ENCODE measurements at places on chromosomes 1 and 21.

GRCh38 chr1:205680073-205680851 is at the start of gene SLC45A3:
Gene SLC45A3 (minus strand): TSS chr1:205680509. CDS start chr1:205664656, 15,853 bp downstream.
- DNase-seq: peak; percentile 48

- DNase-seq: no peak
These were observed 20.2 kb downstream of the LMOD1 start for GRCh38 chr1:201925981-201926645.

GRCh38 chr1:223110952-223111351 is 32.1 kb downstream of the TLR5 start:
- DNase-seq: no peak

DNA sequence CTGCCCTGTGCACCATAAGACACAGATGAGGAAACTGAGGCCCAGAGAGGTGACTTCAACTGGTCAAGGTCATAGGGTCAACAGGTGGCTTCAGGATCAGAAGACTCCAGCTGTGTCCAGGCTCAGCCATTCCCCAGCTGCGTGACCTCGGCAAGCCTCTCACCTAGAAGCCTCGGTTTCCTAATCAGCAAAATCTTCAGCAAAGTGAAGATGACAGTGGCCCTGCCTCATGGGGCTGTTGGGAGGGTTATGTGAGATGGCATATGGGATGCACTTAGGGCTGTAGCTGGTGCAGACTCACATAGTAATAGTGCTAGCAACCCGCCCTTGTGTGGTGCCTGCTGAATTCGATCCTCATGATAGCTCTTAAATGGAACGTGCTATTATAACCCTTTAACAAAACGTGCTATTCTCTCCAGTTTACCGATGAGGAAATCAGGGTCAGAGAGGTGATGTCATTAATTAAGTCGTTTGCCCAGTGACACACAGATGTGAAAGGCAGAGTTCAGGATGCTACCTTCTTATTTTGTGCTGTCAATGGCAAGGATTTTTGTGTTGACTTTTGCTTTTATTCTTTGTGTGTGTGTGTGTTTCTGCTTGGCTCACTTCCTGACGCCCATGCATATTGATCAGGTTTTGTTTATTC is 472.9 kb downstream of the MATN1 start:
- no peak for DNase-seq

DNA sequence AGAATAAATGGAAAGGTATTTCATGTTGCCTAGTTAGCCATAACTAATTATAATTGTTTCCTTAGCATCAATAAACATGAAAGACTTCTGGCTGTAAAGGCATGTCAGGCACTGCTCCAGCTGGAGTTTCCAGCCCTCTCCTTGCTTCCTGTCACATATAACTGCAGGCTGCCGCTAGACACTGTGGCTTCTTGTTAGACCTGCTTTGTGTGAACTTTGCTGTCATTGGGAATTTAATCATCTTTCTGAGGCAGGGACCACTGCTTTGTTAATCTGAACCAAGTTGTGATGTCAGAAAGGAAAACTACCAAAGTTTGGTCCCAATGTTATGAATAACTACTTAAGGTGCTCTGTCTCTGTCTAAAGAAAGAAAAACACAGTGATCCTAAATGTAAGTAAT is 90.3 kb upstream of the DUSP10 start:
- no peak for DNase-seq

DNA sequence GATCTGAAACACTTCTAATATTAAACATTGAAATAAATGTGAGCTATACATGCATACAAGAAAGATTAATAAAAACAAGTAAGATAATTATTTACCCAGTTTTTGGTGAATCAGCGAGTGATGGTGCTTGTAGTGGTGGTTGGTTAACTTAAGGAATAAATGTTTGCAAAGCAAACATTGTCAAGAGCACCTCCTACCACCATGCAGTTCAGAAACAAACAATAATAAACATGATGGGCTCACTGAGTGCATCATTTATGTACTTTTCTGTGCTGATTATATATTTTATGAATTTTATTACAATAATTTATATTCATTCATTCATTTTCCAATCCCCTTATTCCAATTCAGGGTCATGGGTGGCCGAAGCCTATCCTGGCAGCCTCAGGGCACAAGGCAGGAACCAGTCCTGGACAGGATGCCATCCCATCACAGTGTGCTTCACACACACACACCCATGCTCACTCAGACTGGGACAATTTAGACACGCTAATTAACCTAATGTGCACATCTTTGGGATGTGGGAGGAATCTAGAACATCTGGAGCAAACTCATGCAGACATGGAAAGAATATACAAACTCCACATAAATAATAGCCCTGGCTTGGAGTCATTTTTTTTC is 57.8 kb downstream of the ZMYM4 start:
- DNase-seq: no peak

GRCh38 chr1:25700144-25700523 is 83.5 kb downstream of the MAN1C1 start:
- DNase-seq: no peak

DNA sequence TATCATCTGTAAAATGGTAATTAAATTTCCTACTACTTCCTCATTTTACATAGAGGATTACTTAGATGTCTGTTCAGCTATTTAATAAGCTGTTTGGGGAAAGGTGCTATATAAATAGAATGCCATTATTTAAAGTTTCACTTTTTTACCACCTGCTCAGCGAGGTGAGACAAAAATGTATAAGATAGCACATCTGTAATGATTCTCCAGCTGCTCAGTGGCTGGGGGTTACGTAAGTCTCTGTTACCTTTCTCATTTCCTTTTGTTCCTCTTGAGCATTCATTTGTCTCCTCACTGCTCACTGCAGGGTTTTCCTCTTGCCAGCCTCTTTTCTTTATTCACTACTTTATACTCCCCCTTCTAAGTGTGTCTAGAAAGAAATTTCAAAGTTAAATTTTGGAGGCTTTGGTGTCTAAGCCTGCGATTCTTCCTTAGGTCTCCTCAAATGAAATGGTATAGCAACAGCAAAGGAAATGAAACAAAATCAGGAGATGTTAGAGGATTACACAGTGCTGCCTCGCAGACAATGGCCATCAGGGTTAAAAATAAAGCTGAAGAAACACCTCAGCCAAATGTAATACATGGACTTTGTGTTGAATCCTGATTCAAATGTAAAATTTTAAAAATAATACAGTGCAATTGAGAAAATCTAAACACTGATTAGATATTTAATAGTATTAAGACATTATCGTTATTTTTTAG is 6.8 kb downstream of the RGS8 start:
- no peak for DNase-seq

DNA sequence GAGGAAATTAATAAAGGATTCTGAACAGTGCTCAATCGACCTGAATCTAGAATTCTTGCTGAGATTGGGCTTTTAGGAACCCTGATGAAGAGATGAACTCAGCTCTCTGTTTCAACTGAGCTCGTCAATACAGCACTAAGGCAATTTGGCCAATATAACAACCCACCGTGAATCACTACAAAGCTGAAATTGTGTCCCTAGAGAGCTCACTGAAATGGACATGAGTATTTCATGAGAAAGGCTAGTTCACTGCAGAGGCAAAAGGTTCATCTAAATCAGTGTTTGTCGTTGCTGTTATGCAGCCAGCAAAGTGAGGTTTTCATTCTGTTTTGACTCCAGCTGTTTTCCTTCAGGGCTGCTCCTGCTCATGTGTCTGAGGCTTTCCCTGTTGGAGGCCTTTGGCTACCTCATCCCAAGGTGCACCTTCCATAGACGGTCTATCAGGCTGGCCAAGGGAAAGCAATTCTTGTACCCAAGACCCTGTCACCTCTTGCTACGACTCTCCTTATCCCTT is 83.5 kb downstream of the URB2 start:
- DNase-seq: no peak

DNA sequence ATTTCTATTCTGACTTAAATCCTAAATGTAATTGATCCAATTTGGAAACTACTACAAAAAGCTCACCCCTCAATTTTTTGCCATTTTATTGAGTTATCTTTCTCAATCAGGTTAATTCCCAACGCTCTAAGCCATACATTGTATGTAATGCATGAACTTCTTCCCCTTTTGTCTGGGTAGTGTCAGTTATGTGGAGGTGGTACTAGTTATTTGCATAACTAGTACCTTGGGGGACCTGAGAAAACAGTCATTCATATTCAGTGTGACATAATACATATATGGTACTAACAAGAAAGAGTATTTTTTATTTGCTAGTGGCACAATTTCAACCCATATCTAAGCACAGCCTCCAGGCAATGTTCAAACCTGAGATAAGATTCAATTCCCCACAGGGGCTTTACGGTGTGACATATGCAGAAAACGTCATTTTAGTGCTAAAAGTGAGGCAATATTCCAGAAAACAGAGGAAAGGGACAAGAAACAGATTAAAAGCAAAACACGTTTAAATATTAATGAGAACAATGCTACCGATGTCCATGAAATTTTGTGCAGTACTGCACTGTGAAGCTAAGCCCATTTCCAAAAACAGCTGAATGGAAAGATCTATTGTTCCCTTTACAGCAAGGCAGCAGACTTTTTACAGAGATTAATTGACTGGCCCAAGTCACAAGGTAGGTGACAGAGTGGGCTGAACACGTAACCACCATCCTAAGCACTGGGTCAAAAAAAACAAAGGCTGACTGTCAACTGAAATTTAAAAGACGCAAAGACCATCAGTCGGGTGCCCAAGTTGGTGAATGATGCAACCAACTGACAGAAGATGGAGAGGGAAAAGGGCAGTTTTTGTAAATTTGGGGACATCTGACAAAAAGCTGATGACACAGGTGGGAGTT is 1.4 kb downstream of the HLCS start:
- DNase-seq: no peak

GRCh38 chr1:36383240-36383639 is 2.5 kb downstream of the STK40 start:
- no peak for DNase-seq

DNA sequence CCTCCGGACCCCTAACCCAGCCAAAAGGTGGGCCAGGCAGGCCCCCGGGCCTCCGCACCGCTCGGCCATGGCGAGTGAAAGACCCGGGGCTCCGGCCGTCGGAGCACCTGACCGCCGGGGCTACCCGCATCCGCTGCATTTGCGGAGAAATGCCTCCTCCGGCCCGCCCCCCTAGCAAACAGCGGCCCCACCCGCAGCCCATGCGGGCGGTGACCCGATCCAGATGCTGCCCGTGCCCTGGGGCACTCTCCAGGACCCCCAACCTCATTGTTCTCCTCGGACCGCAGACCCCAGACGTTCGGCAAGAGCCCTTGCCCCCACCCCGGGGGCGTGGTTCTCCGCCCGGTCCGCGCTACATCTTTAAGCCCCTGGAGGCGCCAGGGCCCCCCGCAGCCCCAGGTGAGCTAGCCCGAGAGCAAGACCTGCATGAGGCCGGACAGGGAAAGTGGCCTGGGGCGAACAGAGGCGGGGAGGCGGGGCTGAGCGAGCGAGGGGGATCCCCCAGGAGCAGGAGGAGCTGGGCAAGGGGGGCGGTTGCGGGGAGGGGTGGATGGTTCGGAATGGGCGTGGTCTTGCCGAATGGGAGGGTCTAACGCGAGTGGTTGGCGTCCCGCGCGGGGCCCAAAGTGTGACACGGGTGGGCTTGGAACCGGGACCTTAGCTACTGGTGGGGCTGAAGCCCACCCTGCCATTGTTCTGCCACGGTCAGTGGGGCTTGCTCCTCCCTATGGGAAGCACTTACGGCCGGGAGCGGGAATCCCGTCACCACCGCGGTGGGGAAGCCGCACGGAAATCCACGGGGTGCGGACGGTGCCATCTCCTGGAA is 6.3 kb upstream of the CRYBG2 start:
- DNase-seq: peak; percentile 50

- no peak for DNase-seq
These were observed 889 bp upstream of the SCYL3 start for GRCh38 chr1:169894424-169895145.

- DNase-seq: no peak
These were observed 88.9 kb downstream of the TMEM53 start for GRCh38 chr1:44585315-44585920.

Data from neuronal stem cell (in vitro differentiated cells).